ENCODE measurements at places on chromosomes 3 and 15.

GRCh38 chr15:99121691-99122410 is 17.0 kb downstream of the SYNM start:
- no peak for DNase-seq

- DNase-seq: no peak
Observed at GRCh38 chr3:97579365-97579764, 185.2 kb upstream of the ARL6 start.

DNA sequence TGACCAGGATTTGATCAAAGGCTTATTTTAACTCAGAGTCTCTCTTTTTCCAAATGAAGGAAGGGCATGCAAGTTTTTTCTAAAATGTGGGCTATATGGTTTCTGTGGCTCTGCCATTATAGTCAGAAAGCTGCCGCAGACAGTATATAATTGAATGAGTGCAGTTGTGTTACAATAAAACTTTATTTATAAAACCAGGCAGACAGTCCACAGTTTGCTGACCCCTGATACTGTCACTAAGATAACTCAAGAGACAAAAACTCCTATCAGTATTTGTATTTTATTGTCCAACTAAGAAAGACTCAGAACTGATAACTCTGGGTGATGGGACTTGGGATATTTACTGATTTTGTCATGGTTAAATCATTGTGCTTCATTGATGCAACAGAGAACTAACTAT is 4.9 kb downstream of the ALDH1A2 start:
- no peak for DNase-seq

DNA sequence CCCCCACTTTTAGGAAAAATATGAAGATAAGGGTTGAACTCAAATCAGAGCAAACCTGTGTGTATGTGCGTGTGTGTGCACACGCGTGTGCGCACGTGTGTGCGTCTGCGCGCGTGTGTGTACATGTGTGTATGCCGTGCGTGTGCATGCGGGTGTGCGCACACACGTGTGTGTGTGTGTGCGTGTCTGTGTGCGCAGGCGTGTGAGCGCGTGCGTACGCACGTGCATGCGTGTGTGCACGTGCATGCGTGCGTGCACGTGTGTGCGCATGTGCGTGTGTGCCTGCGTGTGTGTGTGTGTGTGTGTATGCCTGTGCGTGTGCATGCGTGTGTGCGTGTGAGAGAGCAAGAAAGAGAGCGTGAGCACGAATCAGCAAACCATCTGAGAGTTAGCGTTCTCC is 20.7 kb downstream of the TNK2 start:
- no peak for DNase-seq

DNA sequence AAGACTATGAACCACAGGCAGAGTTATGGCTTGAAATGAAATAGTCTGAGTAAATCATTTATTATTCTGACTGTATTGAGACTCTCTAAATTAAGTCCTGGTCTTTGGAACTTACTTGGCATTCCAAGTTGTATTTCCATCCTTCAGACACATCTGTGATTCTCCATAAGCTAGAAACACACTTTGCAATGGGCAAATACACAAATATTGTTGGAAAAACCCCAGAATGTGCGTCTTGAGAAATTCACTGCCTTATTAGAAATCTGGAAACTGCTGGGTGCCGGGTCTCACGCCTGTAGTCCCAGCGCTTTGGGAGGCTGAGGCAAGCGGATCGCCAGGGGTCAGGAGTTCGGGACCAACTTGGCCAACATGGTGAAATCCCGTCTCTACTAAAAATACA is 87.8 kb downstream of the WWTR1 start:
- DNase-seq: no peak

Measured in activated CD8-positive, alpha-beta memory T cell treated with anti-CD3 and anti-CD28 coated beads for 1 hour (primary cell).